ENCODE measurements at places on chromosomes 2 and 18.

DNA sequence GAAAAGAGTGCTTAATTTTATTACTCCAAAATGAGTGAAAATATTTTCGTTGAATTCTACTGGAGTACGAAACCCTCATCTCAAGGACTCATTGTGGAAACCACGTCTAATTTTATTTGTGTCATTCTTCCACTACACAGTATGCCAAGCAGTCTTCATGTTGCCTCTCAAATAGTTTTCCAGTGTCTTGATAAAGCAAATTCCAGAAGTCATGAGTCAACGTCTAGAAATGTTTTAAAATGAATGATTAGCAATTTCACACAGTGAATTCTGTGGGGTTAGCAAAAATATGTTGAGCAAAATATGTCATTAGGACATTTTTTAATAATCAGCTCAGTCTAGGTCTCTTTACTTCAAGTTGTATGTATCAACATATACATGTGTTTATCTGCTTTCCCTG is 865.5 kb downstream of the DSC3 start:
- no peak overlapping the region for H3K27ac ChIP-seq
- no peaks in the 10 kb centered on the region for H3K27me3 ChIP-seq
- H3K4me3 ChIP-seq = no peak overlapping the region
- H3K4me1 ChIP-seq = no peaks in the 10 kb centered on the region
- H3K36me3 ChIP-seq = no peaks in the 10 kb centered on the region
- DNase-seq = no peak

GRCh38 chr2:69848186-69848790 is 18.8 kb downstream of the GMCL1 start:
- H3K36me3 ChIP-seq = peaks cover 44% of the 10 kb centered on the region
- H3K4me3 ChIP-seq = no peak overlapping the region
- no peak overlapping the region for H3K27ac ChIP-seq
- no peak for DNase-seq
- H3K4me1 ChIP-seq = peaks cover 6% of the 10 kb centered on the region

DNA sequence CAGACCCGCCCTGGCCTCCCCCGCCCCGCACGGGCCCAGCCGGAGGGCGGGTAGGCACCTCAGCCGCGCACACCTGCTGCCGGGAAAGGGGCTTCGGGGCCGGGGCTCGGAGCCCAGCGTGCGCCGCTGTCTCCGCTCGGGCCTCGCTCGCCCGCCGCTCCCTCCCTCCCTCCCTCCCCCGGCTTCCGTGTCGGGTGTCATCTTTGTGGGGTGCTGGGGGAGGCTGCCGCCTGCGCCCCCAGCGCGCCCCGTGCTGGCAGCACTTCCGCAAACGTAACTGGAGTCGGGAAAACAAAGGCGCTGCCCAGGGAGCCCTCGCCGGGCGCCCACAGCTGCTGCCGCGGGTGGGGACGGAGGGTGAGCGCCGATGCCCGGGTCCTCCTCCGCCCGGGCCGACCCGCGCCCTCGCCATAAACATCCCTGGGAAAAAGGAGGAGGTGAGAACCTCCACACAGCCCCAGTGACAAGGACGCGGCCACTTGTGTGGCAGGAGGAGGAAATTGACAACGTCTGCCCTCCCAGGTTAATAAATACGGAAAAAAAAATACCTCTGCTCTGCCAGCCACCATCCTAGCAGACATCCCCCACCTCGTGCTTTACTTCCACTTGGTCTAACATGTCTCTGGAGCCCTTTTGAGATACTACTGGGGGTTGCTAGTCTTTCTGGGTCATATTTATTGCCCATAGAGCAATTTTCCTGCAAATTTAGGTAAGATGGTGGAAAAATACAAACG is 550 bp downstream of the MFSD6 start:
- peak overlapping the region; percentile 94 for H3K27ac ChIP-seq
- DNase-seq = peak; percentile 75
- H3K4me1 ChIP-seq = peaks cover 44% of the 10 kb centered on the region
- peaks cover 18% of the 10 kb centered on the region for H3K36me3 ChIP-seq

- H3K36me3 ChIP-seq = no peaks in the 10 kb centered on the region
- no peak for DNase-seq
- peaks cover 16% of the 10 kb centered on the region for H3K27me3 ChIP-seq
- no peak overlapping the region for H3K4me3 ChIP-seq
- H3K4me1 ChIP-seq = no peaks in the 10 kb centered on the region
These were observed 15.9 kb downstream of the ABCG8 start for GRCh38 chr2:43854671-43855070.

DNA sequence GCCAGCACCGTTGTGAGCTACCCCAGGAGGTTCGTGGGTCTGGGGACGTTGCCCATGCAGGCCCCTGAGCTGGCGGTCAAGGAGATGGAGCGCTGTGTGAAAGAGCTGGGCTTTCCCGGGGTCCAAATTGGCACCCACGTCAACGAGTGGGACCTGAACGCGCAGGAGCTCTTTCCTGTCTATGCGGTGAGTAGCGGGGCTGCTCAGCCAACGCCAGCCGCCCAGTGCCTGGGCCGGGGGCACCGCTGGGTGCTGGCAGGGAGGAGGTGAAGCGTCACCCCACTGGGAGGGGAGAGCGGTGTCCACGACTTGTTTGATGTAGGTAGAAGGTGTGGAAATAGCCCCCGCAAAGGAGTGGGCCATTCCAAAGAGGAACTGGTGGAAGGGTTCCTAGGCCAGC is 25.0 kb downstream of the ACMSD start:
- no peaks in the 10 kb centered on the region for H3K36me3 ChIP-seq
- no peak overlapping the region for H3K4me3 ChIP-seq
- DNase-seq = no peak
- H3K27ac ChIP-seq = no peak overlapping the region
- no peaks in the 10 kb centered on the region for H3K4me1 ChIP-seq
- peaks cover 2% of the 10 kb centered on the region for H3K27me3 ChIP-seq

DNA sequence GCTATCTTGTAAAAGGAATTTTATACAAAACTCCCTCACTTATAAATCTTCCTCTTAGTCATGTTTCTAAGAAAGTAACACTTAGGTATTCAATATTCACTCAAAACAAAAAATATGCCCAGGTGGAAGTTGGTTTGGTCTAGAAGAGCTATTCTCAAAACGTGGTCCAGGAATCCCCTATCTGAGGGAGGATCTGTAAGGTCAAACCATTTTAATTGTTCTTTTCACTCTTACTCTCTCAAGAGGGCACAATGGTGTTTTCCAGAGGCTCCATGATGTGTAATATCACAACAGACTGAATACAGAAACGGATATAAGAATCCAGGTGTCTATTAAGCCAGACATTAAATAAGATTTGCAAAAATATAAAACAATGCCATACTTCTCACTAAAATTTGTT is 9.9 kb downstream of the MOB1A start:
- H3K4me3 ChIP-seq = no peak overlapping the region
- H3K27ac ChIP-seq = no peak overlapping the region
- H3K4me1 ChIP-seq = peaks cover 14% of the 10 kb centered on the region
- no peak for DNase-seq
- peaks cover 58% of the 10 kb centered on the region for H3K36me3 ChIP-seq

DNA sequence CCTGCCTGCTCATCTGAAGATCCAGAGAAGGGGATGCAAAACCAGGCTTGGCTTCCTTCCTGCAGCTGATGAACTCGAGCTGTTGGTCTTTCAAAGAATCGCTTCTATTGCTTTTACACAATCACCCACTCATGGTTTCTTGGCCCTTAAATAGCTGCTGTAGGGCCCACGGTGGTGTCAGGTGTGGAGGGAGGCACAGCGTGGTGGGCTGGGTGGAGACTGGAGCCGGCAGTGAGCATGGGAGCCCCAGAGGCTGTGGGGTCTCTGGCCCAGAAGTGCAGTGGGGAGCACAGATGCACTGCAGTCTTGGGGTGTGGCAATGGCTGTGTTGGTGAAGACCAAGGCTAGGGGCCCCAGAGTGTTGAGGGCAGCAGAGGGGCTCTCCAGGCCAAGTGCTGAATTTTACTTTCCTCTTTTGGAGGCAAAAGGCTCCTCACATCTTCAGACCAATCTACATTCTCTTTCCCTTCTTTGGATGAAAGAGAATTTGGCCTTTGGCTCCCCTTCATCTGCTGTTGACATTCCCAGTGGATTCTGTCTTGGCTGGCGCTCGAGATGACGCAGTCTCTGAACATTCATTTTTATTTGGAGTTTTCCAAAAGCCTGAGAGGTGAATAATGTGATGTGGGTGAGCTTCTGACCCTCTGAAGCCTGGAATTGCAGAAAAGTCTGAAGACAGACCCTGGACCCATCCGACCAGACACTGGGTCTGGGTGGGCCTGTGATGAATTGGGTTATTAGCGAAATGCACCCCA is 70.1 kb upstream of the ASB18 start:
- no peak overlapping the region for H3K27ac ChIP-seq
- no peaks in the 10 kb centered on the region for H3K36me3 ChIP-seq
- DNase-seq = no peak
- no peaks in the 10 kb centered on the region for H3K4me1 ChIP-seq

- no peak overlapping the region for H3K4me3 ChIP-seq
- H3K4me1 ChIP-seq = no peaks in the 10 kb centered on the region
- H3K27me3 ChIP-seq = peaks cover 17% of the 10 kb centered on the region
- no peaks in the 10 kb centered on the region for H3K36me3 ChIP-seq
- peak; percentile 6 for DNase-seq
These were observed 37.1 kb downstream of the EVA1A start for GRCh38 chr2:75523313-75524275.

- no peaks in the 10 kb centered on the region for H3K27me3 ChIP-seq
- no peak for DNase-seq
- peak overlapping the region; percentile 83 for H3K27ac ChIP-seq
- peak overlapping the region; percentile 78 for H3K4me3 ChIP-seq
- H3K36me3 ChIP-seq = peaks cover 52% of the 10 kb centered on the region
- H3K4me1 ChIP-seq = peaks cover 67% of the 10 kb centered on the region
These were observed 39.6 kb downstream of the PTPN2 start for GRCh38 chr18:12844391-12844790.

GRCh38 chr18:3500016-3500415 is 50.0 kb downstream of the TGIF1 start:
- H3K27me3 ChIP-seq = peaks cover 54% of the 10 kb centered on the region
- no peak overlapping the region for H3K27ac ChIP-seq
- DNase-seq = no peak
- H3K4me1 ChIP-seq = peaks cover 7% of the 10 kb centered on the region
- no peaks in the 10 kb centered on the region for H3K36me3 ChIP-seq

DNA sequence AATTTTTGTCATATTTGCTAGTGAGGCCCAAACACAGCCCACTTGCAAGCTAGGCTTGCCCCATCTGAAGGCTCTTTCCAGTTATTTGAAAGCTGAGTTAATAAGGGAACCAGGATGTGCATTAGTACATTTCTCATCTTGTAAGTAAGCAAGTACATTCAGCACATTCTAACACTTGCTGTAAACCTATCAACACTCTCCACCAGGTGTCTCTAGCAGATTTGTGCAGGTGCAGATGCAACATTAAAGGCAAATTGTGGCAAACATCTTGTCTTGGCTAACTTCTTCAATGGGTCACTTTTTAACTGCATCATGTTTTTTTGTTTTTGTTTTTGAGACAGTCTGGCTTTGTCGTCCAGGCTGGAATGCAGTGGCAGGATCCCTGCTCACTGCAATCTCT is 25.3 kb upstream of the MFSD6 start:
- peak; percentile 17 for DNase-seq
- peaks cover 2% of the 10 kb centered on the region for H3K27me3 ChIP-seq
- H3K4me3 ChIP-seq = no peak overlapping the region

DNA sequence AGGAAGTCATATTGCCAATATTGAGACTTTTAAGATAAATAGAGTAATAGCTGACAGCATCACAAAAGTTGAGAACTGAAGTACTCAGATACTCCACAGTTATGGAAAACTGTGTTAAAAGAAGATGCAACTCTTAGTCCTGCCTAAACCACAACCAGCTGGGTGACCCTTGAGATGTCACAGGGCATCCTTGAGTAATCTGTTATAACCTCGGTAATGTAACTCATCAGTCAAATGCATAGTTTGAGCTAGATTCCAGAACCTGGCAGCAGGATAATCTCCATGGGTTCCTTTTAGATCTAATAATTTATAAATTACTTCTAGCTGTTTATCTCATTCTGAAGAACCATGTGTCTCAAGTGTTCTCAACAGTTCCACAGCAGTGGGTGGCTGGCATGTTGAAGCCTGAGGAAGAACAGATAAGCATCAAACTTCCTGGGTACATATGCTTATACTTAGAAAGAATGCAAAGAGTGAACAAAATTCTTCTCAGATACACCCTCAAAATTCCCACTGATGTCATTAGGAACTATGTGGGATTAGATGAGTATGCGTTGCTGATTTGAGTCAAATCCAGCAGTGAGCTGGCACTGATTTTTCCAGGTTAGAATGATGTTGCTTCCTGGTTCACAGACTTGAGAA is 304.1 kb upstream of the ERBB4 start:
- peaks cover 10% of the 10 kb centered on the region for H3K4me1 ChIP-seq
- no peak overlapping the region for H3K27ac ChIP-seq
- H3K27me3 ChIP-seq = peaks cover 39% of the 10 kb centered on the region
- no peaks in the 10 kb centered on the region for H3K36me3 ChIP-seq
- H3K4me3 ChIP-seq = no peak overlapping the region

GRCh38 chr2:147100406-147101035 is 744.3 kb upstream of the ACVR2A start:
- H3K4me3 ChIP-seq = no peak overlapping the region
- no peaks in the 10 kb centered on the region for H3K27me3 ChIP-seq
- no peaks in the 10 kb centered on the region for H3K4me1 ChIP-seq
- DNase-seq = no peak

DNA sequence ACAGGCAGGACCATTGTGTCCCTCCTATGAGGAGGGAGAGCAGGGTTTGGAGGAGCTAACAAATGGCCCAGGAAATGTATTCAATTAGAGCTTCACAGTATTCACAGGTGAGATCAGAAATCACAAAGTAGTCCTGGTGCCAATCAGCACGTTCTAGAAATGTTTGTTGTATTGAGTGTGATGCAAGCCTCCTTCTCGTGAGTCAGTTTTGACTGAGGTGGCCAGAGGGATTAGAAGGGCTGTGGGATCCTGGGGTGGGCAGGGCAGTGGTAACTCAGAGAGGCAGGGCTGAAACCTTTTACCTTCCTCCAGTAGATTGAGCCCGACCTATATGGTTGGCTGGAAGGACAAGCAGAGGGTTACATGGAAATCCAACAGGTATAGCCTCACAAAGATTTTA is 95.0 kb downstream of the BOD1L2 start:
- no peaks in the 10 kb centered on the region for H3K27me3 ChIP-seq
- H3K36me3 ChIP-seq = no peaks in the 10 kb centered on the region
- no peak overlapping the region for H3K4me3 ChIP-seq
- no peak for DNase-seq
- H3K27ac ChIP-seq = no peak overlapping the region

- no peaks in the 10 kb centered on the region for H3K27me3 ChIP-seq
- H3K36me3 ChIP-seq = no peaks in the 10 kb centered on the region
- DNase-seq = no peak
- no peaks in the 10 kb centered on the region for H3K4me1 ChIP-seq
- H3K4me3 ChIP-seq = no peak overlapping the region
These were observed 773.3 kb upstream of the SLC39A10 start for GRCh38 chr2:194883711-194884110.

- H3K27me3 ChIP-seq = peaks cover 14% of the 10 kb centered on the region
- DNase-seq = no peak
- H3K4me1 ChIP-seq = no peaks in the 10 kb centered on the region
- H3K4me3 ChIP-seq = no peak overlapping the region
- H3K27ac ChIP-seq = no peak overlapping the region
These were observed 19.2 kb upstream of the GALNT5 start for GRCh38 chr2:157238296-157238695.

DNA sequence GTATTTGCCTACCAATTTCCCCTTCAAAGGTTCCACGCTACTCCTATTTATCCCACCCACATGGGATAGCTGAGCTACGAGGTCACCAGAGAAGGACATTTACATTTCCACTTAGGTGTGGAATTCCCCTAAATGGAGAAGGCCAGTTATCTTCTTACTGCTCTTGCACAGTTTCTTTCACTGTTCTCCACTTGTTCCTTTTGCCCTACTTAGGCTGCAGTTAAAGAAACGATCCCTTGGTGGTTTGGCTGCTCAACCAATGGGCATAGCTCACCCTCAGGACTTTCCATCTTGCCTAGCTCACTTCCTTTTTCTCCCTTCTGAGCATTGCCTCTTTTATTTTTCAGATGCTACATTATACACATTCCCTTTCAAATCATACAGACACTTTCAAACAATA is 11.2 kb upstream of the NABP1 start:
- no peaks in the 10 kb centered on the region for H3K27me3 ChIP-seq
- no peak for DNase-seq
- H3K4me3 ChIP-seq = no peak overlapping the region

All from T-helper 2 cell treated with Interferon-gamma antibody and Interleukin-4, amounts not matched to agents 5 μg/mL and 100 μg/mL, for 36 hours (primary cell).